ENCODE measurements at places on chromosomes 6 and 20.

DNA sequence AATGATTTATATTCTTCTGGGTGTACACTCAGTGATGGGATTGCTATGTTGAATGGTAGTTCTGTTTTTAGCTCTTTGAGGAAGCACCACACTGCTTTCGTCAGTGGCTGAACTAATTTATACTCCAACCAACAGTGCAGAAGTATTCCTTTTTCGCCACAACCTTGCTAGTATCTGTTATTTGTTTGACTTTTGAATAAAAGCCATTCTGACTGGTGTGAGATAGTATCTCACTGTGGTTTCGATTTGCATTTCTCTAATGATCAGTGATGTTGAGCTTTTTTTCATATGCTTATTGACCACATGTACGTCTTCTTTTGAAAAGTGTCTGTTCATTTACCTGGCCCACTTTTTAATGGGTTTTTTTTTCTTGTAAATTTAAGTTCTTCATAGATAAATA lies 583.8 kb upstream of the ARID1B start:
- DNase-seq = no peak

GRCh38 chr20:37745553-37745952 lies 51.7 kb downstream of the CTNNBL1 start:
- no peak for DNase-seq

DNA sequence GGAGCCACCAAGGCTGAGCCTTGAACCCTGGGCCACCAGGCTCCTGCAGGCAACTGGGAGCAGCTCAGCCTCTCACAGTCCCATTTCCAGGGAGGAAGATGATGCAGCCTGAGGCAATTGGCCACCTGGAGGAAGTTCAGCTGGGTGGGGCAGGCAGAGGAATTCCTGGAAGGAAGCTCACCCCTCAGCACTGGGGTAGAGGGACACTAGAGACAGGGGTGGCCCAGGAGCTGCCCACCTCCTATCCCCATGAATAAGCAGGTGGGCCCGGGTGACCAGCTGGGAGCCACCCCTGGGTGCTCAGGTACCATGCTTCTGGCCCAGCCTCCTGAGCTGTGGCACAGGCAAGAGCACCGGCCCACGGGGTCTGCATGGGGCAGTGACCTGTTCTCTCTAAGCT lies 3.6 kb upstream of the HSPA12B start:
- no peak for DNase-seq

DNA sequence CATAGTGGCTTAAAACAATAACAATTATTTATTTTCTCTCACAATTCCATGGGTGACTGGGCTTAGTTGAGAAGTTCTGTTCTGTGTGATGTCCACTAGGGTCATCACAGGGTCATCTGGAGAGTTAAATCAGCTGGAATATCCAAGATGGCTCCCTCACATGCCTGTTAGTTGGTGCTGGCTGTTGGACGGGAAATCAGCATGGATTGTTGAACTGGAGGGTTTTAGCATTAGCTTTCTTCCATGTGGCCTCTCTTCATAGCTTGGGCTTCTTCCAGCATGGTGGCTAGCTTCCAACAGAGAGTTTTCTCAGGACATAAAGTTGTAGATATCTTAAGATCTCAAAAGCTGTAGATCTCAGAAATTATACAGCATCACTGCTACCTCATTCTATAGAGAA lies 19.6 kb downstream of the MARCKS start:
- no peak for DNase-seq

DNA sequence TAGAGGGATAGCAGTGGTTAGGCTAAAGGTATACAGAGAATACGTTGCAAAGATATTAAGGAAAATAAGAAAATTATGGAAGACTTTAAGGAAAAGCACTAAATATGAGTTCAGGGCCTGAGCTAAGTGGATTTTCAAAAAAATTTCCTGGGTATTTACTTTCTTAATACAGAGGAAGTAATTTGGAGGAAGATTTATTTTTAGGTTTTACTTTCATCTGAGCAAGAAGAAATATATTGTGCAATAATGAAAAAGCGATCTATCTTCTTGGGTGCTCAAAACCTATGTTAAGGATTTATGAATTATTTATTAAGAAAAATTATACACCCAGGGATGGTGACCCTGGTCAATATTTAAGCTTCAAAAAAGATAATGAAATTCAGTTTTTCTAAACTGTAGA lies 224.7 kb downstream of the PLCB1 start:
- peak; percentile 21 for DNase-seq

DNA sequence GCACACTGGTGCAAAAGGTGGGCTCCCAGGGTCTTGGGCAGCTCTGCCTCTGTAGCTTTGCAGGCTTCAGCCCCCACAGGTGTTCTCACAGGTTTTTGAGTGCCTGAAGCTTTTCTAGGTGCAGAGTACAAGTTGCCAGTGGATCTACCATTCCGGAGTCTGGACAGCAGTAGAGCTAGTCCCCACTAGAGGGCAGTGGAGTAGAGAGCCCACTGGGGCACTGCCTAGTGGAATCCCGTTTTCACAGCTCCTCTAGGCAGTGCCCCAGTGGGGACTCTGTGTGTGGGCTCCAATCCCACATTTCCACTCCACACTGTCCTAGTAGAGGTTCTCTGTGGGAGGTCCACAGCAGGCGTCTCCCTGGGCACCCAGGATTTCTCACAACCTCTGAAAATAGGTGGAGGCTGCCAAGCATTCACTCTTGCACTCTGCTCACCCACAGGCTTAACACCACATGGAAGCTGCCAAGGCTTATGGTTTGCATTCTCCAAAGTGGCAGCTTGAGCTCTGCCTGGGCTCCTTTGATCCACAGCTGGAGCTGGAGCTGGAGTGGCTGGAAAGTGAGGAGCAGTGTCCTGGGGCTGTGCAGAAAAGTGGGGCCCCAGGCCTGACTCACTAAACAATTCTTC lies 86.3 kb upstream of the PROKR2 start:
- DNase-seq = no peak

- no peak for DNase-seq
Observed at GRCh38 chr20:22762576-22763256, 178.3 kb upstream of the FOXA2 start.

DNA sequence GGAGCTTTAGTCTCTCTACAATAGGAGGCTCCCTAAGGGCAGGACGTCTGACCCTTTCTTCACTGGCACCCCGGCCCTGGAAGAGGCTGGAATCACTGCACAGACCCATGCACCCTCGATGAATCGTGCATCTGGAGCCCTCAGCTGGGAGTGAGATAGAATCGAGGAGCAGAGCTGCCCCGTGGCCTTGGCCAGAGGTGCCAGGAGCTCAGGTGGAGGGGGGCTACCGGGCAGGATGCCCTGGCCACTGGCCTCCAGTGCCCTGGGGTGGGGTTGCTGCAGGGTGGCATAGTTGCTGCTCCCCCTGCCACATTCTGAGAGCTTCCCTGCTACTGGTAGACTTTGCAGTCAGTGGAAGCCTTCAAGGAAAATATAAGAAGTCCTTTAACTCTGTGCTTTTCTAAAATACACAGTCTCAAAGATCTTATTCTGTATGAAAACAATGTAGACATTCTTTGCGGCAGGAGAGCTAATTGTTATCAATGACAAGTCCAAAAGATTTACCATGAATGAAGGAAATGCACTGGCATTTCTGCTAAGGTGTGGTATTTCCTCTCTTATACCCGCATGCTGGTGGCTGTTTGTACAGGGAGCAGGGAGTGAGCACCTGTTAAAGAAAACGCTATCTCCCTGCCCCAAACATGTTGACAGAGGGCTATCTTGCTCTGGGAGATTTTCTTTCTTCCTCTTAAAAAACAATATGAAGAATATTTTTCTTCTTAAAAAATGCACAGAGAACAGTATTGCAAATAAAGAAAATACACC lies 122.8 kb downstream of the C6orf118 start:
- DNase-seq = no peak

- DNase-seq = no peak
Observed at GRCh38 chr20:58843128-58843556, 7.6 kb downstream of the GNAS-AS1 start.

- no peak for DNase-seq
Observed at GRCh38 chr6:167974640-167975344, 22.7 kb upstream of the KIF25 start.

DNA sequence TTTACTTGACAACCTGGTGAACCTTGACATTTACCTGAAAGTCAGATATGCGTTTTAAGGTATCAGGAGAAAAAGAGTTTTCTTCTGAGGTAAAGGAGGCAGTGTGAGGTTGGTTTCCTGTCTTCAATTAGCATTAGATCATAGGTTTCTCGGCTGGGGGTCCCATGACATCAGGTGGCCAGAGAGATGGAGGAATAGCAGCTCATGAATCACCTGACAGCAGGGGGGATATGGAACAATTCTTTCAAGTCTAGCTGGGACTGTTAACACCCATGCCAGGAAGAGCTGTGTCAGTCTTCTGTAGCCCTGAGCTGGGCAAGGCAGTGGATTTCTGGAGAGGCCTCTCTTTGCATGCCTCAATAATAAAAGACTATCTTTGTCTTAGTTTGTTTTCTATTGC lies 108.0 kb upstream of the TMEM170B start:
- no peak for DNase-seq

- DNase-seq = no peak
Observed at GRCh38 chr6:167238146-167238693, 52.9 kb upstream of the UNC93A start.

- no peak for DNase-seq
Observed at GRCh38 chr6:125307150-125307838, 5.5 kb upstream of the HDDC2 start.

DNA sequence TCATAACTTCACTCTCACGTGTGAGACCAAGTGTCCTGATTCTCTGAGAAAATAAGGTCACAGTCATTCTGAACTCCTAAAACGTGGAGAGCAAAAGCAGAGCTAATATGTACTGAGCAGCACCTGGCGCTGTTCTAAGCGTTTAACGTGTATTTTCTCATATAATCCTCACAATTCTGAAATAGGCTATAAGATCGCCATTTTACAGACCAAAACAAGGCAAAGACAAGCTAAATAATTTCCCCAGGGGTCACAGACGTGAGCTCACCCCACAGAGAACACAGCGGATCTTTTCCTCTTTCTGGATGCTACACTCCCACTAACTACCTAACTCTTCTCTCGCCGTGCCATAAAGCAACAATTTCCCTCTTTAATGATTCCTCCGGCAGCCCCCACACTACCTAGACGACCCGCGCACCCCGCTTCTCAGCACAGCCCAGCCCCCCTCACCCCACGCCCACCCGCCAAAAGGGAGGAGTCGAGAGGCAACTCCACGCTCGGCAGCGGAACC lies 636 bp downstream of the SUPT3H start:
- peak; percentile 77 for DNase-seq

GRCh38 chr6:24385536-24386269 lies 17.0 kb upstream of the MRS2 start:
- DNase-seq = no peak

- DNase-seq = peak; percentile 39
Observed at GRCh38 chr6:3251462-3252314, 7.1 kb upstream of the PSMG4 start.

DNA sequence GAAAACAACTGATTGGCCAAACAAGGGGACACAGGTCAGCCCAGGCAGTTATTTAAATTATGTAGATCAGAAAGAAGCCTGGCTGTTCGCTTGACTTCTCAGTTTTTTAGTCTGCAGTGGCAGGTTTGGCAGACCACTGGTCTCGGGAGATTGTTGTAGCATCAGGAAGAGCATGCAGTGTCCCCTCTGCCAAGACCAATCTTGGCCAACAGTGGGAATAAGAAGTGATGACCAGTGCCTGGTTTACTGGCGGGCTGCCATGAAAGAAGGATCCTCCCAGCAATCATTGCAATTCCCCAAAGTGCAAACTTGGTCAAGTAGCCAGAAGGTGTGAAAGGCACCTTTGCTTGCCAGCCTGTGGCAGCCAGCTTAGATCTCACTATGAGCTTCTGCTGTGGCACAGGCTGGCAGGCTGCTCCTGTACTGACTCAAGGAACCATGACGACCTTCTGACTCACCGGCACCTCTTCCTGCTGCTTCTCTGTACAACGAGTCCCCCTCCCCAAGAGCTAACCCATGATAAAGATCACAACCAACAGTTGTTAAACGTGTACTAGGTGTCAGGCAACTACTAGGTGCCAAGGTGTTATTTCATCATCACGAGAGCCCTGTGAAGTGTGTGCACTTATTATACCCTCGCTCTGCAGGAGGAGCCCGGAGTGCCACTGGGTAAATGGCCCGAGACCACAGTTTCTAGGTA lies 76.8 kb upstream of the DUSP22 start:
- DNase-seq = no peak

- DNase-seq = no peak
Observed at GRCh38 chr20:55582498-55582897, 422.8 kb downstream of the CBLN4 start.

DNA sequence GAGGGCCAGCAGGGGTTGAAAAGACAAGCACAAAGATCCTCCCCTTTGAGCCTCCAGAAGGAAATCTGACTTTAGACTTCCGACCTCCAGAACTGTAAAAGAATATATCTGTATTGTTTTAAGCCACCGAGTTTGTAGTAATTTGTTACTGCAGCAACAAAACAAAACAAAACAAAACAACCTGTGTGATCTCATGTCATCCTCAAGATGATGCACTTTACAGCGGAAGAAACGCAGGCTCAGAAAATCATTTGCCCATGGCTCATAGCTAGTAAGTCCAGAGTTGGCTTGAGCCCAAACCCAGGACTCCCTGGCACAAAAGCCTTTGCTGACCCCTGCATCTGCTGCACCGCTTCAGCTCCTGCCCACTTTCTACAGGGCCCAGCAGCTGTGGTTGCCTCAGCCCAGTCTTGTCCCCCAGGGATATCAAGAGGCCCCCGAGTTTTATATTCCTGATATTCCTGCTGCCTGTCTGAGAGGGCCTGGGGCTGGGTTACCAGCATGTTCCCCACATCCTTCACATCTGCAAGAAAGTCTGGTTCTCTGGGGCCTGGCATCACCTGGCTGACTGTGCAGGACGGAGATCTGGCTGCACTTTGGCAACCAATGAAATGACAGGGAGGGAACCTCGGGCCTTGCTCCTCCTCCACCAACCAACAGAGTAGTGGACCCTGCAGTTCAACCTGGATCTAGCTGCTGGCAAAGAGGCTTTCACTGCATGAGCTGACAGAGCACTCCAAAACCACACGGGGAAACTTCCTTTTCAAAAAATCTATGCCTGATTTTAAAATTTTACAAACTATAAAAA lies 56.9 kb downstream of the JPH2 start:
- no peak for DNase-seq
